NCI-H146 (cell line): ENCODE measurements at places on chromosomes 5 and 9.
A peak's percentile ranks its signal among the peaks of the same experiment; 100 is the strongest.

DNA sequence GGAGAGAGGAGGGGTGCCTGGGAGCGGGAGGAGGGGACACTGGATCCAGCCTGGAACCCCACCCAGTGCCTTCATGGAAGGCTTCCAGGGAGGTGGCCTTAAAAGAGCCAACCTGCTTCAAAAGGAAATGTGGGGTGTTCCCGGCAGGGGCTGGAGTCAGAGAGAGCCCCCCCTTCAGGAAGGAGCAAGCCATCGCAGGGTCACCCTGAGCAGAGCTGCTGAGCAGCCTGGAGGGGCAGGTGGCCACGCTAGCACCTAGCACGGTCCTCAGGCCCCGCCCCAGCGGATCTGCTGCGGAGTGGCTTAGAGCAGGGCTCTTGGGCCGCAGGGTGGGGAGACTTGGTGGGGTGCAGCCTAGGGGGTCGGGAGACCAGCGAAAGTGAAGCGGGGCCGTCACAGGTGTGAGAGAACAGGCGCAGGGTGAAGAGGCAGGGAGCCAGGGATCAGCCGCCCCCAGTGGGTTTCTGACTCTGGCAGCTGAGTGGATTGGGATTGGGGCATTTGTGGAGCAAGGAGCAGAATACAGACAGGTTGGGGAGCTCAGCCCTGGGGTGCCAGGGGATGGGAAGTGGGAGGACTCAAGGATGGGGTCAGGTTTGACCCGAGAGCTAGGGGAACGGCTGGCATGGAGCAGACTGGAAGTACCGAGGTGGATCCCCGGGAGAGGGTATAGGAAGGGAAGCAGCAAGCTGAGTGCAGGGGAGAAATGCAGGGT, 1.5 kb downstream of the LCN2 start:
- DNase-seq = no peak

- no peak for DNase-seq
These were observed 221.8 kb upstream of the RASEF start for GRCh38 chr9:83284746-83285145.

- no peak for DNase-seq
These were observed 280.0 kb downstream of the GAS1 start for GRCh38 chr9:86667307-86667706.

- no peak for DNase-seq
These were observed 18.7 kb upstream of the ITGA1 start for GRCh38 chr5:52769061-52769460.

GRCh38 chr5:58505971-58506640, 14.9 kb downstream of the GAPT start:
- no peak for DNase-seq

DNA sequence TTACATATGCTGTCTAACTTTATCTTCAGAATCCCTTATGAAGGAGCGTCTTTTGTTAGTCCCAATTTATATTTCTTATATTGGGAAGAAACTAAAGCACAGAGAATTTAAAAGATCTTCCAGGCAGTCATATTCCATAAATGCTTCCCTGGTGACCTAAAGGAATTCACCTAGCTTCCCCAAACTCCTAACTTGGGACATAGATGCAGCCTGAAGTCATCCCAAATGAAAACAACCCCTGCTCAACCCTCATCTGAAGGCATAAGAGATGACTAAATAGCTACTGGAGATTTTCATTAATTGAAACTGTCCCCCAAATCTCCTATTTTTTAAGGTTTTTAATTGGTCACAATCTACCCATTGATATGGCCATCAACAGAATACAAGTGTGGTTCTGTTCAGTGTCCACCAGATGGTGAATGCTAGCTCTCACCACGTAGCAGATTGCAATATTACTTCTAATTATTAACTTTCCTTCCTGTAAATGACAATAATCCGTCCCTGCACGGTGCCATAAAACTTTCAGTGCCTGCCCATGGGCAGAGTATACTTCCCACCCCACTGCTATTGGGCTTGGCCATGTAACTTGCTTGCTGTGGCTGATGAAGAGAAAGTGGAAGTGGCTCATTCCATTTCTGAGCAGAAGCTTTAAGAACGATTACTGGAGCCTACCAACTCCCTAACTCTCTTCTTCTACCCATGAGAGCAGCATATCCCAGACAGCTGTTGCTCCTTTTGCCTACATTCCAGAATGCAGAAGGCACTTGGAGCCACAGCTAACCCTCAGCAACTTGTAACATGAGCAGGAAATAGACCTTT, 18.7 kb downstream of the PRUNE2 start:
- DNase-seq = peak; percentile 8

GRCh38 chr5:40046792-40047191, 622.0 kb upstream of the DAB2 start:
- no peak for DNase-seq

DNA sequence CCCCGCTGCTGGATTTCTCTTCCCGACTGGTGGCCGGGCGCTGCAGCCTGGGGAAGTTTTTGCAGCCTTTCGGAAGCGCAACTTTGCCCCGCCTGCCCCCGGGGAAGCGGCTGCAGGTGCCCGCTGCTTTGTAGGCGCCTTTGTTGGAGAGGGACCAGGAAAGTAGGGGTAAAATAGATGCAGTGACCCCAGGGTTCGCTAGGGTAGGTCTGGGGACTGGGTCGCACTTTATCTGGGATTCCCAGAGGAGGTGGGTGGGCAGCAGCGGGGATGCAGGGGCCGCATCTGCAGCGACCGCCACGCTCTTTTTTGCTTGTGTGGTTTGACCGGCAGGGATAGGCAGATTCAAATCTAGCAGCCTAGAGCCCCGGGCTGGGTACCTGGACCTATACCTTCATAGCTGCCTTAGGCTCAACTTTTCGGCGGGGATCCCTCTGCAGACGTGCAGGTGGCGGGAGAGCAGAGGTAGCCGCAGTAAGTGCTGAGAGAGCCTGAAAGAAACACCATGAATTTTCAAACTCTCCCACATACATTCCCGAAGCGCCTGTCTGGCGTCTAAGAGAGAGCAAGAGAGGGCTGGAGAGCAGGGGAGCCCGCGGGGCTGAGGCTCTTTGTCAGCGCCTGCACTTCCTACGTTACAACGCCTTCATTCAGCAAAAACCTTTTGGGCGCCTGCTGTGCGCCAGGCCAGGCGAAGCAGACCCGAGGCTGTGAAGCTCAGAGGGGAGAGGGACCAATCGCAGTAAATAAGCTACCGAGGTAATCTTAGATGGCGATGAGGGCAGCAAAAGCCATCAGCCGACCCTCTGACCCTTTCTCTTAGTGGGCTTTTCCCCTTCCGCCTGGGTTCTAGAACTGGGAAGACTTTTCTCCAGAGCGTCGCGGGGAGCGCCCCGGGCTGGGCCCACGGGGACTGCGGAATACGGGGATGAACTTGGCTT, 642 bp downstream of the SV2C start:
- peak; percentile 14 for DNase-seq

- DNase-seq = no peak
These were observed 180.0 kb upstream of the IL12B start for GRCh38 chr5:159510282-159510681.

GRCh38 chr5:142686210-142686734, 382 bp upstream of the FGF1 start:
- DNase-seq = no peak

- no peak for DNase-seq
These were observed 308.4 kb downstream of the ISL1 start for GRCh38 chr5:51691538-51692079.

DNA sequence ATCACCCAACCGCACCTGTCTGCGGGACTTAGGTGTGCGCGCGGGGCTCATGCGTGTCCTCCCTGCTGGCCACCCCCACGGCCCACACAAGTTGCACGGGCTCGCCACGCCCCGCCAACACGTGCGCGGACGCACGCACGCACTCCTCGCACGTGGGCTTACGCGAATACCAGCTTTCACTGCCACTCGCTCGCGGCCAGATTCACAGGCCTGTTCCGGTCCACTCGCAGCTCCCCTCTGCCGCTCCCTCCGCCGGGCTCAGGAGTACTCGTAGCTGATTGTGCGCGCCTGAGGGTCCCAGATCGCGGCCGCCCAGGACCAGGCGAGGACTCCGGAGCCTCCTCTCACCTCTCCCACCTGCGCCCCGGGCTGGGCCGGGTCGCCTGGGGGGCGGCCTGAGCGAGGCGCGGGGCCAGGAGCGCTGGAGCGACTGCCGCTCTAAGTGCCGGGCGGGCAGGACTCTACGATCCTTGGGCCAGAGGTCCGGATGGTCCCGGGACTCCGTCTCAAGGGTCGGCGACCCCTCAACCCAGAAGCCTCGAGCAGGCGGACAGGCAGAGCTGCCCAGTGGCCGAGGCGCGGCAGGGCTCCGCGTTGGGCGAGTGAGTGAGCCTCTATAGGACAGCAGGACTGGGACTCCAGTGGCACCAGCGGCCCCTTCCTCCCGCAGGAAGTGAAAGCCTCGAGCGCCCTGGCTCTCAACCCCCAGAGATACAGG, 3.4 kb downstream of the PCDHGC5 start:
- no peak for DNase-seq

- DNase-seq = no peak
These were observed 3.7 kb upstream of the GPX3 start for GRCh38 chr5:151016700-151017099.
